Immature natural killer cell (primary cell): ENCODE measurements at places on chromosomes 12 and 14.

DNA sequence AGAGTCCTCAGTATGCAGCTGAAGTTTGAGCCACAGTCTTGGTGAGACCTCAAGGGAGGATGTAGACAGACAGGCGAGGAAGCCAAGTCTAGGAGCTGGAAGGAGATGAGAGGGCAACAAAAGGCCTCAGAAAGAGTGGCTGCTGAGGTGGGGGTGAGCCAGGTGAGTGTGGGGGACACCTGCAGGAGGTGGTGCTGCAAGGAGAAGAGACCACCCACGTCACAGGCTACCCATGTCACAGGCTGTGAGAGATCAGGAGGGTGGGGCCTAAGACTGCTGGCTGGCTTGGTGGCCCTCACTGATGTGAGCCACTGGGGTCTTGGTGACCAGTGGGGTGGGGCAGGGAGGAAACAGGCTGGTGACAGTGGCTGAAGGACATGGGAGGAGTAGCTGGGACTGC, 97.3 kb downstream of the KIF26A start:
- DNase-seq = no peak
- no peaks in the 10 kb centered on the region for H3K36me3 ChIP-seq
- H3K4me3 ChIP-seq = no peak overlapping the region
- no peak overlapping the region for H3K27ac ChIP-seq

- no peak overlapping the region for H3K27ac ChIP-seq
- no peaks in the 10 kb centered on the region for H3K27me3 ChIP-seq
- H3K4me1 ChIP-seq = peaks cover 8% of the 10 kb centered on the region
- DNase-seq = no peak
- H3K4me3 ChIP-seq = no peak overlapping the region
- no peaks in the 10 kb centered on the region for H3K36me3 ChIP-seq
Measured at GRCh38 chr12:105032703-105033357, 46.7 kb downstream of the NOPCHAP1 start.

- peaks cover 17% of the 10 kb centered on the region for H3K36me3 ChIP-seq
- peaks cover 3% of the 10 kb centered on the region for H3K27me3 ChIP-seq
- H3K4me1 ChIP-seq = peaks cover 50% of the 10 kb centered on the region
Measured at GRCh38 chr14:89455412-89455811, 38.4 kb upstream of the FOXN3 start.

DNA sequence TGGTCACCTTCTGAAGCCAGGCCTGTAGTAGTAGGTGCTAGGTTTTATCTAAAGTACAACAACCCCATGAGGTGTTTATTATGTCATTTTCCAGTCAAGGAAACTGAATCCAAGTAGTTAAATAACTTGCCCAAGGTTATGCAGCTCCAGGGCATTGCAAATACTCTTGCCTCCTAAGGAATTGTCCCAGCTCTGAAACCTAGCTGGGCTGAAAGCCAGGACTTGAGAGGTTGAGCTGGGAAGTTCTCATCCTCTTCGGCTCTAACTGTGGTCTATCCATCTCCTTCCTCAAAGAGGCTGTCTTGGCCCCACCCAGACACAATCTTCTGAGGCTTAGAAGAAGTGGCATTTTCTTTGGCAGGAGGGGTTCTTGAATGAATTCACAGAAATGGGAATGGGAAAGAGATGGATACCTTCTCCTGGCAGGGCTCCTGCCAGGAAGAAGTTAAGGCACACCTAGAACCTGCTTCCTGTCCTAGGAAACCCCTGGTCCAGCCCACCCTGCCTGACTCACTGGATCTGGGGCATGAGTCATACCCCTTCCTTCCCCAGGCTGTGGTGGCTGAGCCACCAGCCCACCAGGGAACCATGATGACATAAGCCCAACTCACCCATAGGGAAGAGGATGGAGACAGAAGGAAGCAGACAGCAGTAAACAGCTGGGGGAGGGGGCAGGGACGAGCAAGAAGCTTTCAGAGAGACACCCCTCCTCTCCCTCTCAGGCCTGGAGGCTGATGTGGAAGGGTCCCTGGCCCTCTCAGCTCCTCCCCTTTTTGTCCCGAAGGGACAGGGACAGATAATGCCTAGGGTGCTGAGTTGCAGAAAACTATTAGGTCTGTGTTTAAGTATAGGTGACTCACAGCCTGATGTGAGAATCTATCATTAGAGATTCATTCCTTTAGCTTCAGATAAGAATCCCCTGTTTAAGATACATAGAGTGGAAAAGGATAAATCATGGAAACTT, 2.1 kb upstream of the PLEK2 start:
- DNase-seq = no peak
- H3K27me3 ChIP-seq = no peaks in the 10 kb centered on the region
- H3K27ac ChIP-seq = no peak overlapping the region
- no peaks in the 10 kb centered on the region for H3K36me3 ChIP-seq
- H3K4me1 ChIP-seq = no peaks in the 10 kb centered on the region

GRCh38 chr12:62632411-62632918, 165.8 kb downstream of the MON2 start:
- H3K4me3 ChIP-seq = peak overlapping the region; percentile 81
- peaks cover 9% of the 10 kb centered on the region for H3K27me3 ChIP-seq
- H3K36me3 ChIP-seq = no peaks in the 10 kb centered on the region
- peaks cover 13% of the 10 kb centered on the region for H3K4me1 ChIP-seq

DNA sequence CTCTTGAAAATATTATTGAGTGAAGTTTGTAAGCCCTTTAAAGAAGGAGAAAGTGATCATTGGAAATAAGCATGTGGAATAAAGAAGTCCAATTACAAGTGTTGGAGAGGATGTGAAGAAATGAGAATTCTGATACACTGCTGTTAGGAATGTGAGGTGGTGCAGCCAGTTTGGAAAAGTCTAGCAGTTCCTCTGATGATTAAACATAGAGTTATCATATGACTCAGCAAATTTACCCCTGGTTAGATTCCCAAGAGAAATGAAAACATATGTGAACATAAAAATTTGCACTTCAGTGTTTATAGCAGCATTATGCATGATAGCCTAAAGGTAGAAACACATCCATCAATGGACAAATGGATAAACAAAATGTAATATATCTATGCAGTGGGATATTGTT, 319.9 kb downstream of the AEBP2 start:
- no peak overlapping the region for H3K27ac ChIP-seq
- no peak overlapping the region for H3K4me3 ChIP-seq
- H3K27me3 ChIP-seq = no peaks in the 10 kb centered on the region
- no peak for DNase-seq

- no peaks in the 10 kb centered on the region for H3K36me3 ChIP-seq
- no peaks in the 10 kb centered on the region for H3K4me1 ChIP-seq
- no peaks in the 10 kb centered on the region for H3K27me3 ChIP-seq
- DNase-seq = no peak
Measured at GRCh38 chr12:71804505-71804904, 35.1 kb upstream of the TBC1D15 start.

GRCh38 chr12:116910280-116910644, 488 bp upstream of the FBXW8 start:
- H3K4me1 ChIP-seq = peaks cover 37% of the 10 kb centered on the region
- no peaks in the 10 kb centered on the region for H3K36me3 ChIP-seq
- peak overlapping the region; percentile 95 for H3K4me3 ChIP-seq
- no peak for DNase-seq
- H3K27me3 ChIP-seq = peaks cover 7% of the 10 kb centered on the region

- DNase-seq = no peak
- H3K27me3 ChIP-seq = peaks cover 10% of the 10 kb centered on the region
- peaks cover 17% of the 10 kb centered on the region for H3K36me3 ChIP-seq
Measured at GRCh38 chr12:89346741-89347324, 5.5 kb downstream of the DUSP6 start.

GRCh38 chr14:105601360-105602242, 75.2 kb downstream of the TMEM121 start:
- no peaks in the 10 kb centered on the region for H3K4me1 ChIP-seq
- no peak for DNase-seq
- no peak overlapping the region for H3K27ac ChIP-seq
- no peak overlapping the region for H3K4me3 ChIP-seq

- no peaks in the 10 kb centered on the region for H3K27me3 ChIP-seq
- no peak overlapping the region for H3K4me3 ChIP-seq
- no peak overlapping the region for H3K27ac ChIP-seq
- no peaks in the 10 kb centered on the region for H3K36me3 ChIP-seq
- H3K4me1 ChIP-seq = no peaks in the 10 kb centered on the region
- no peak for DNase-seq
Measured at GRCh38 chr12:87828382-87828973, 200.7 kb downstream of the C12orf50 start.

GRCh38 chr12:57722716-57723629, 15.6 kb downstream of the AGAP2 start:
- peaks cover 6% of the 10 kb centered on the region for H3K4me1 ChIP-seq
- peak overlapping the region; percentile 70 for H3K27ac ChIP-seq
- no peak for DNase-seq
- H3K4me3 ChIP-seq = no peak overlapping the region
- H3K27me3 ChIP-seq = peaks cover 2% of the 10 kb centered on the region
